CD4-positive, alpha-beta T cell treated with Interleukin-10 for 1 hour (primary cell): ENCODE measurements at places on chromosomes 7 and 10.

DNA sequence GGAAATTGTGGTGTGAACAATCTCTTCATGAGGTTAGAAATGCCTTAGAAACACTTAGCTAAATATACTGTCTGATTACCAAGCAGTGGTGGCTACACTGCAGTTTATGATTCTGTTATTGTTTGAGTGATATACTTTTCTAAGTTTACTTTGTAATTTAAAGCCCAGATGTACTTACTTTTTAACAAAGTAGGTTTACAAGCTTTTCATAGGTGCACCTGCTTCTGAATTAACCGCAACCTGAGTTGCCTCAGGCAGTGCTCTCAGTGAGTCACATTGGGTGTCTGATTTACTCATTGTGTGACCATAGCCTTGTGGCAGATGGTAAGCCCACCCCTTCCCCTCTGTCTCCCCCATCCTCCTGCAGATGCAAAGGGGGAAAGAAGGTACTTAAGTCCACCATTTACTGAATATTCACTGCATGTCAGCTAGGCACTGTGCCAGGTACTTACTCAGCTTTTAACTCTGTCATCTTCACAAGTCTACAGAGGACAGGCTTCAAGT lies 9.0 kb downstream of the MTURN start:
- no peak for DNase-seq

DNA sequence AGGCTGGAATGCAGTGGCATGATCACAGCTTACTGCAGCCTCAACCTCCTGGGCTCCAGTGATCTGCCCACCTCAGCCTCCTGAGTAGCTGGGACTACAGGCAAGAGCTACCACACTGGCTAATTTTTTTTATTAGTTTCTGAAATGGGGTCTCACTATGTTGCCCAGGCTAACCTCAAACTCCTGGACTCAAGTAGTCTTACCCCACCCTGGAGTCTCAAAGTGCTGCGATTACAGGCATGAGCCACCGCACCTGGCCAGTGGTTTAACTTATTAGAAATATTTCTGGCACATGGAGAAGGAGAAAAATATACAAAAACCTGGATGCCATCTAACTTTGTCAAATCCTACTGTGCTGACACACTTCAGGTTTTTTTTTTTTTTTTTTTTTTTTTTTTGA lies 15.2 kb downstream of the ZNF786 start:
- DNase-seq: no peak

DNA sequence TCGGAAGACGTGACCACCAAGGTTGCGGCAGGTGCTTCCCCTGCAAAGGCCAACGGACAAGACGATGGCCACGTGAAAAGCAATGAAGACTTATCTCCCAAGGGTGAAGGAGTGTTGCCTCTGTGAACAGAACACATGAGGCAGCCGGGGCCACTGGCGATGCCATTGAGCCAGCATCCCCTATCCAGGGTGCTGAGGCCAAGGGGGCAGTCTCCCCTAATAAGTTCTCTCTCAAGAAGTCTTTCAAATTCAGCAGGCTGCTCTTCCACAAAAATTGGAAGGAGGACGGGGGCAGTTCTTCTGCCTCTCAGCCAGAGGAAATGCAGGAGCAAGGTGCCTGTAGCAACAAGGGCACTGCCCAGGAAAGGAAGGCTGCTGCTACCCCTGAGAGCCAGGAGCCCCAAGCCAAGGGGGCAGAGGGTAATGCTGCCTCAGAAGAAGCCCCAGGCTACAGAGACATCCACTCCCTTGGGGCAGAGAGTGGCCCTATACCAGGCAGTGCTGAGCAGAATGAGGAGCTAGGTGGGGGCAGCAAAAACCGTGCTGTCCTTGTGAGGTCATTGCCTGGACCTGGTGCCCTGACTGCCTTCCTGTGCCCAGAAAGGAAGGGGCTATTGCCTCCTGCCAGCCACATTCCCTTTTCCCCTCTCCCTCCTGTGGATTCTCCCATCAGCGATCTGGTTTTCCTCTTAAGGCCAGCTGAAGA lies 17.3 kb downstream of the NT5C2 start:
- DNase-seq: no peak

DNA sequence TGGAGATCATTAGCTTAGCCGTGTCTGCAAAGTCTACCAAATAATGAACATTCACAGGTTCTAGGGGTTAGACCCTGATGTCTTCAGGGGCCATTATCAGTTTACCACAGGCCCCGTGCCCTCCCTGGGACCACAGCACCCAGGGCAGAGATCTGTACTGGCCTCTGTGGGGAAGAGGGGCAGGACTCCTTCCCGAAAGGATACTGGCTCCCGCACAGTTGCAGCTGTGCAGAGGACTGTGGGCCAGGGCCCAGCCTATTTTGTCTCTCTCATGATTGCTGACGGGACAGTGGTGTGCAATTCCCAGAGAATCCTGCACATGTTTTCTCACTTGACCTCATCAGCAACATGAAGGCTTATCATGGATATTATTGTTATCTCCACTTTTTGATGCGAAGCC lies 243.9 kb downstream of the GLRX3 start:
- no peak for DNase-seq

- no peak for DNase-seq
These were observed 70.9 kb downstream of the HHEX start for GRCh38 chr10:92760609-92761008.

- DNase-seq: no peak
These were observed 179.6 kb upstream of the FRMD4A start for GRCh38 chr10:14510346-14510745.

DNA sequence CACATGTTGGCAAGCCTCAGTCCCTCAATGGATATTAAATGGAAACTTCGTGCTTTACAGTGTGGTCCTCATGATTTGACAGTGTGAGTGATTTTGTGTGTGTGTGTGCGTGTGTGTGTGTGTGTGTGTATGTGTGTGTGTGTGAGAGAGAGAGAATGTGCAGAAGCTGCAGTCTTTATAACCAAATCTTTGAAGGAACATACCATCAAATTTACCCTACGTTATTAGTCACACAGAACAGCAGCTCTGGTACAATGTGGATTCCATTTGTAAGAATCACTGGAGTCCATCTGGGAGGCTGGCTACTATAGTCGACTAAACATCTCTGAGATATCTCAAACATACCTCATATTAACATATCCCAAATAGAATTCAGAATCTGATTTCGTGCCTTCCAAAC lies 928.0 kb upstream of the POT1 start:
- DNase-seq: no peak

- DNase-seq: no peak
These were observed 60.7 kb downstream of the CSTF2T start for GRCh38 chr10:51638737-51639136.

DNA sequence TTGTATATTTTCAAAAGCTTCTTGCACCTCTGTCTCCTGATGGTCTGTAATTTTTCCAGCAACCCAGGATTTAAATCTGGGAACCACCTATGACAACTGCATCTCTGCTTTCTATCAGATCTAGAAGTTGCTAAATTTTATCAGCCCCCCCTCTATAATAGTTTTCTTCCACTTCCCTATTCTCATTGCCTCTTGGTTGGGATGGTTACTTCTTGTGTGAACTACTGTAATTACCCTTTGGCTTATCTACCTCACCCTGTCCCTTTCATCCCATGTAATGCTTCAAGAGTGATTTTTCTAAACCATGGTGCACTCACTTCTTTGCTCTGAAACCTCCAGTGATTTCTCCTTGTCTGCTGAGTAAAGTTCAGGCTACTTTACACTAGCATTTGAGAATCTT lies 92.3 kb downstream of the BMPR1A start:
- no peak for DNase-seq

DNA sequence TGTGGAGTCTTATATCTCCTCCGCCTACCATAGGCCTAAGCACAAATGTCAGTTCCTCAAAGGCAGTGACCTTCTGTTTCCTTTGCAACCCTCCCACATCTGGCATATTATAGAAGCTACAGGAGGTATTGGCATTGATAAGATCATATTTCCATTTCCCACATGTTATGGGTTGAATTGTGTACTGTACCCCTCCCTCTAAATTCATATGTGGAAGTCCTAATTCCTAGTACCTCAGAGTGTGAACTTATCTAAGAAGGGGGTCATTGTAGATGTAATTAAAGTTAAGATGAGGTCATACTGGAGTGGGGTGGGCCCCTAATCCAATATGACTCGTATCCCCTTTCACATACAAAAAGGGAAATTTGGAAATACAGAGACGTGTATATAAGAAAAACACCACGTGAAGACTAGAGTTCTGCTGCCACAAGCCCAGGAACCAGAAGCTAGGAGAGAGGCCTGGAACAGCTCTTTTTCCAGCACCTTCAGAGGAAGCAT lies 6.1 kb upstream of the LAMB4 start:
- no peak for DNase-seq

- no peak for DNase-seq
These were observed 615.4 kb upstream of the SEMA3D start for GRCh38 chr7:85802211-85802610.

DNA sequence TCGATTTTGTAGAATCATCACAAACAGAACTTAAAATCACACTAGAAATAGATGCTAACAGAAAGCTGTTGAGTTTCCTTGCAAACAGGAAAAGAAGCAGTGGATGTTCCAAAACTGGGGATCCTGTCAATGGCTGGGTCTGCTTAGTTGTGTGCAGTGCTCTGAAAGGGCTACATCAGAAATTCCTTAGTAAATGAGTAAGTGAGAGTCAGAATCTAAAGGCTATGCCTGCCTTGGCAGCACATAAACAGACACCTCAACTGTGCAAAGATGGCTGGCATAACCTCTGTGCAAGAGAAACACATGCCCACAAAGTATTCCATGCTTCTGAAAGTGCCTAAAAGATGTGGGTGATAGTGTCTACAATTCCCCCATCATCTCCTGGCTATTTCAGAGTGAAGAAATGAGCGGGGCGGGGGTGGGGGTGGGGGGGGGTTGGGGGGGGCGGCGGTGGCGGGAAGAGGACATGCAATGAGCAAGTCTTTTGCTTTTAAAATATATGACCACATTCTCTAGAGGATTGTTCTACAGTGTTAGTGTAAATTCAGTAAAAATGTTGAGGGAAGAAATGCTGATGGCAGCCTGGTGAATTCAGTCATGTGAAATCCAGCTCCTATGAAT lies 138.1 kb upstream of the LAMB4 start:
- DNase-seq: no peak

GRCh38 chr7:108529341-108529740 lies 3.4 kb upstream of the PNPLA8 start:
- no peak for DNase-seq

DNA sequence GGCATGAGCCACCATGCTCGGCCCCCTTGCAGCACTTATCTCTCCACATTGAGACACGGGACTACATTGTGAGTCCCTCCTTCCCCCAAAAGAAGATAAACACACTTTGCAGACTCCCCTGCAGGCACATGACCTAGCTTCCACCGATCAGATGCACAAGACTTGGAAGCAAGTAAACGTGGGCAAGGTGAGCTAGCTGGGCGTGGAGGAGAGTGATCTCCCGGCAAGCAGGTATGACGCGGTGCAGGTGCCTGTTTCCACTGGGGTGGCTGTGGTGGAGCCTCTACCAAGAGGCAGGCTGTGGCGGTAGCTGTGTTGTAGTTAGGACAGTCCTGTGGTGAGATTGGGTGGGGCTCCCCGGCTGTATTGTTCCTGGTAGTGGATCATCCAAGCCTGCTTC lies 7.7 kb upstream of the COMTD1 start:
- DNase-seq: no peak

GRCh38 chr7:35982600-35982999 lies 170.5 kb upstream of the EEPD1 start:
- DNase-seq: no peak

DNA sequence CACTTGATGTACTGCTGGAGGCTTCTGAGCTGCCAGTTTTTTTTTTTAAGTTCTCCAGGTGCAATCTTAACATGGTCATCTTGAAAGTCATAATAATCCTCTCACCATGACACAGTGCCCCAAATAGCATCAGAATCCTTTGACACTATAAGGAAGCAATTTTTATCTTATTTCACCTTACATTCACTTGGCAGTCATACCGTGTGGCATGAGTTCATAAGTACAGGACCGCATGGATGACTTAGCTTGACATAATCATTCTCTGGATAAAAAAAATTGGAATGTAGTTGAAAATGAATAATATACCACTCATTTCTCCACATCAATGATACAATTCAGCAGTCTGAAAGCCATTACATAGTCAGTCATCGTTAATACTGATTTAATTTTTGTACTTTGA lies 25.6 kb upstream of the TMEM196 start:
- no peak for DNase-seq

- DNase-seq: no peak
These were observed 247.7 kb downstream of the TFEC start for GRCh38 chr7:115782696-115783490.

DNA sequence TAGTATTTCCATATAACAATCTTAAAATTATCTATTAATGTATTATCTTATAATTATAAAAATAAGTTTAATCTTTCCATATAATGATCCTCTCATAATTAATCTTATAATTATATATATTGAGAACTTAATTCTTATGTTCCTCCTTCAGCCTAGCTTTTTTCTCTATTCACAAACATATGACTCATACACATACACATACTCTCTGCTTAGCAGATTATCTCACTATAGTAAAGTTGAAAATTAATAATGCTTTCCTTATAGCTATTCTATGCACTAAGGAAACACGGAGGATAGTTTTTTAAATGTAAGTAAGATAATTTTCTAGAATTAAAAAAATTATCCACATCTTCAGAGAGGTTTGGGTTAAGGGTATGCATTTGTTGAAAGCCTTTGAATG lies 47.7 kb upstream of the ITGB8 start:
- no peak for DNase-seq

DNA sequence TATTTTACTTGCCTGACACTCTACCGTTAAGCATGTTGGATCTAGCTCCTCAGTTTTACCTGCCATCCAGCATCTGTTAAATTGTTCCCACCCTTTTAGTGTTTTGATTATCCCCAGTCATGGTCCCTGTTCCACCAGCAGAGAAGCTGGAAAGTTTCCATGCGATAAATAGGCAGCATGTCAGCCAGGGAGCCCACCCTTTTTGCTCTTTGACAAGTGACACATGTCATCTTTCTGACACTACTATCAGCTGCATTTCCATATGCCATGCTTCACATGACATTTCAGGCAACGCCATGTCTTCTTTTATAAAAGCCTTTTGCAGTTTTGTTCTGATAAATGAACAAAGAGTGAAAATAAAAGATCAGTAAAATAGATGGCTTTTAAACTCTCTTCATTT lies 310.8 kb downstream of the MAGI2 start:
- DNase-seq: no peak

GRCh38 chr7:159046300-159046699 lies 98.4 kb downstream of the VIPR2 start:
- DNase-seq: no peak

DNA sequence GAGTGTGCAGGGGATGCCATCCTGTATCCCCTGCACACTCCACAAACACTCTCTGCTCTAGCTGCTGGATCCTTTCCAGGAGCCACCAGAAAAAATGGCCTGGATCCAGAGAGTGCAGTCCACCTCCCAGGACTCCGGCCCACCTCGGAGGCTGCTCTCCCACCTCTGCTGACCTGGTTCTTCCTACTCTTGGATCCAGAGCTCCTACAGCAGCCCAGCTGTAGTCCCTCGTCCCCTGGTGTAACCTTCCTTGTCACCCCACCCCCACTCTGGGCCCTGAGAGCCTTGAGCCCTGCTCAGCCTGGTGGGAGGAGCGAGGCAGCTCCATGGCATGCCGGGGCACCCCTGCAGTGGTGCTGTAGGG lies 54.4 kb downstream of the GOLGA7B start:
- no peak for DNase-seq
